ENCODE measurements at places on chromosomes 6 and 20. TPM values are rescaled to one million over a fixed set of nuclear protein-coding genes. Genes with fewer than 3 reads are reported as not detected.

The SLC17A9 gene
- 22.6 TPM for total RNA-seq

The C6orf52 gene
- total RNA-seq = not detected

The SLC17A1 gene
- not detected for total RNA-seq

The BTNL2 gene
- total RNA-seq = not detected

The ANKEF1 gene
- 0.52 TPM for total RNA-seq

The PREX1 gene
- 111 TPM for total RNA-seq

The TFAP2C gene
- total RNA-seq = not detected

The POU5F1 gene
- total RNA-seq = not detected

The ULBP3 gene
- total RNA-seq = 1.5 TPM

GRCh38 chr6:32439602-32440214 lies at the start of gene HLA-DRA:
TSS of gene HLA-DRA (plus strand) at chr6:32439887. CDS start at chr6:32439951, 64 bp downstream.
- DNase-seq = peak; percentile 4

DNA sequence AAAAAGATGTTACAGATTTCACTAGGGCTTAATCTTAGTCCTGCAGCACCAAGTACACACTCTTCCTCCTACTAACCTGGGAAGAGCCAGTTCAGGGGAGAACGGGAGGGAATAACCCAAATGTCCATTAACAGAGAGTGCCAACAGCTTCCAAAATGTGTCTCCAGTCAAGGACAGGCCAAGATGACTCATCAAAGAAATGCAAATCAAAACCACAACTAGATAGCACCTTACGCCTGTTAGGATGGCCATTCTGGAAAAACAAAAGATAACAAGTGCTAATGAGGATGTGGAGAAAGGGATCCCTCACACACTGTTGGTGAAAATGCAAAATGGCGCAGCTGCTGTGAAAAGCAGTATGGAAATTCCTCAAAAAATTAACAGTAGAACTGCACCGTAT lies 3.8 kb upstream of the MAS1L start:
- no peak for DNase-seq

DNA sequence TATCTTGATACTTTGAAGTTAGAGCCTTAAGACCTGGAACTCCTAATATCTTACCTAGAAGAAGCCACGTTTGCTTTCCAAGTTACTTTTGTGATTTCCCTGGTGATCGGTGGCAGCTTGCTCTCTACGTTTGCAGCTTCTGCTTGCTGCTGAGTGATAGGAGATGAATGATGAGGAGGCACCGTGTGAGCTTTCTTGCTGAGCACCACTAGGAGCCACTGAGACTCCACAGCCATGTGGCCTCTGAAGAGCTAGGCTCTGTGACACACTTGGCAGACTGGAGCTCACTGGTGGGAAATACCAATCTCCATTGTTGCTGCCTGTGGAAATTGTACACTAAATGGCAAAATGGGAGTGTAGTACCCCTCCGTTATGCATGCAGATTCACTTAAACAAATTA lies 161.8 kb downstream of the IBTK start:
- DNase-seq = no peak

DNA sequence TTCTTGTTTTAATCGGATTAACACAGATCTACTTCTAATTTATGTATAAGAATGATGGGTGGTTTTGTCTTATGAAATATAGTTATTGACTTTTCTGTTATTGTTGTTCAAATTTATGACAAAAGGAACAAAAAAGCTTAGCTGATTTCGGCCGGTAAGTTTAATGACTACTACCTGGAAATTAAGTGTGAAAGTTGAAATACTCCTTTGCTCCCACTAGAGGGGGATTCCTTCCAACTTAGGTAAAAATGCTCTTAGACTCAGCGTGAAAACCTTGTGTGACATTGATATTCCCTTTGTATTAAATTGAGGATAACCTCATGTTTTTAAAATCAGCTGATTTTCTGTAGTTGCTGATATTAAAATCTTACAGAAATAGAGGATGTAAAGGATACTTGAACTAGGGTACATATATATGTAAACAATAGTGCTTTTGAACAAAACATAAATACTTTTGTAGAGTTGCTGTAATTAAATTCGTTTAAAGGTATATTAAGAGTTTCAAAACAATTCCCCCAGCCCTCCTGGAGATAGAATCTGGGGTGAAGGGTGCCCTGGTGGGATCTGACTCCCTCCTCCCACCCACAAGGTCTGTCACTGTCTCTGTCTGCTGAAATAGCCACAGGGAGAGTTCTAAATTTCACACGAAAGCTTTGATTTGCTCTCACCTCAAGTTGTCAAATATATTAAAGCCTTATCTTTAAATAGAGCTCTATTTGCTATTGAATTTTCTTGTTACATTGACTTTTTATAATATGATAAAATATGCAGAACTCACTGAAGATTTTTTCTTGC lies 257.5 kb downstream of the ARID1B start:
- no peak for DNase-seq

DNA sequence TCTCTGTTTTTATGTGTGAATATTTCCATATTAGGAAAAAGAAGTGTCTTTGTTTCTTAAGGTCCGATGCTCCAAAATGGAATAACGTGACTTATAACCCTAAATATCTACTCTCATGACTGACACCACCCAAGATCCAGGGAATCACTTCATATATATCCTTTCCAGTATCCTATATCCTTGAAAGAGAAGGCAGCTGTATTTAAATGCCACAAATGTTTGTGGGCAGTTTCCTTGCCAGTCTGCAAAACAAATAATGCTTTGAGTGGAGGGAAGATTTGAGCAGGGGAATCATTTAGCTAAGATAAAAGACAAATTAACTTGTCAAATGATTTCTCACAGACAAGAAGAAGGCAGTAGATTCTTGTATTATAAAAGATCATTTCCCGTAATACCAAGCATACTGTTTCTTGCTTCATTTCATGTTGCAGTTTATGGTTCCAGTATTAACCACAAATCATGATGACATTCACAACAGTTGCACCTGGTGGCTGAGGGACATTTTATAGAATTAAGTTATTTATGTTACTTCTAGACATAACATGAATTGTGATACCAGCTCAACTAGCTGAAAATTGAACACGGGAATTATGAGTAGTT lies 30.0 kb upstream of the FABP7 start:
- no peak for DNase-seq

GRCh38 chr6:159148641-159149040 lies 20.6 kb upstream of the FNDC1 start:
- DNase-seq = no peak

GRCh38 chr6:112259337-112259675 lies 4.9 kb upstream of the LAMA4 start:
- DNase-seq = no peak

GRCh38 chr6:162099685-162100084 lies 627.9 kb downstream of the PRKN start:
- no peak for DNase-seq

DNA sequence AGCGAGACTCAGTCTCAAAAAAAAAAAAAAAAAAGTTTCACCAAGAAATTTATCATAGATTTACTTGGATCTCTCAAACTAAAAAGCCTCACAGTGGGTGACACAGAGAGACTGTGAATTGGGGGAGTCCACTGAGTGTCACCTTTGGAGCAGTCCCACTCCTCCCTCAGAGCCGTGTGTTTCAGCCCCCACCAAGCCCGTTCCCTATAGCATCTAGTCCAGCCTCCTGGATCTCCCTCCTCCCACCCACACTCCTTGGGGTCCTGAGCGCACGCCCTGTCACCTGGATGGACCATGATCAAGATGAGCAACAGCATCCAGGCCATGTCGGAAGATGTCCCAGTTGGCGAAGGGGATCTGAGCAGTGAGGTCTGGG lies 422 bp downstream of the NCR3 start:
- no peak for DNase-seq

DNA sequence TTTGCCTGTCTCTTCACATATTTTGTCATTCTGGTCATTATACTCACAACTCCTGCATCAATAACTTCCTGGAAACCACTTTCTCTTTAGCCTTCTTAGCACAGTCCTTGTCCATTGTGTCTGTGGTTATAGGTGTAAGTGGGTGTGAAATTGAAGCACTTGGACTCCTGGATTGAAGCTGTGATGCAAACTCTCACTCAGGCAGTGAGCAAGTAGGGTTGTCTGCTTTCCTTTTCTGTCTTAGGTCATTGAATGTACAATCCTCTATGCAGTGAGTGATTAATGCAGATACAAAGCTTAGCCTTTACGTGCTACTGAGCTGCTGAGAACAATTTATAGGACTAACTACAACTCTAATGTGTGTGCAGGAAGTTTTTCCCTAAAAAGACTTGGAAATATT lies 54.8 kb downstream of the ADGRB3 start:
- no peak for DNase-seq

- no peak for DNase-seq
Measured at GRCh38 chr6:80618953-80619352, 512.5 kb downstream of the BCKDHB start.

DNA sequence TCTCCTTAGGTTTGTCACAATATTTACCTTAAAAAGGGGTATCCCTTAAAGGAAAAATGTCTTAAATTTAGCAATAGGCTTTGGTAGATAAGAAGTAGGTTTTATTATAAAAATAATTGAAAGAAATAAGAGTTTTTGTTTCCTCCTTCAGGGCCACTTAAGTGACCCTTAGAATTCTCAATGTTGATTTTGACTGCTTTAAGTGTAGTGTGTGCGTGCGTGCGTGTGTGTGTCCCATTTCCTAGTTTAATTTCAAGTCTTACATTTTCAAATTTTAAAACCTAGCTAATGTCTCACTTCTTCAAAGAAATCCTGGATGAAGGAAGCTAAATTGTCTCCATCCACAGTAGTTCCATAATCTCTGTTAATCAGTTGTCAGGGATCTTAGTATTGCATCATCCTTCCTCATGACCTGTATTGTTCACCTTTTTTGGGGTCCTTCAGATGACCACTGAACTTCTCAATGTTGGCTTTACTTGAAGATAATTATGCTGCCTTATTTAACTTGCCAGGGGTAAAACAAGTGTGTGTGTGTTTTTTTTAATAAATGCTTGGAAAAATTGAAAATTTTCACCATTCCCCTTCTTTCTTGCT lies 50.7 kb upstream of the TFB1M start:
- DNase-seq = no peak

DNA sequence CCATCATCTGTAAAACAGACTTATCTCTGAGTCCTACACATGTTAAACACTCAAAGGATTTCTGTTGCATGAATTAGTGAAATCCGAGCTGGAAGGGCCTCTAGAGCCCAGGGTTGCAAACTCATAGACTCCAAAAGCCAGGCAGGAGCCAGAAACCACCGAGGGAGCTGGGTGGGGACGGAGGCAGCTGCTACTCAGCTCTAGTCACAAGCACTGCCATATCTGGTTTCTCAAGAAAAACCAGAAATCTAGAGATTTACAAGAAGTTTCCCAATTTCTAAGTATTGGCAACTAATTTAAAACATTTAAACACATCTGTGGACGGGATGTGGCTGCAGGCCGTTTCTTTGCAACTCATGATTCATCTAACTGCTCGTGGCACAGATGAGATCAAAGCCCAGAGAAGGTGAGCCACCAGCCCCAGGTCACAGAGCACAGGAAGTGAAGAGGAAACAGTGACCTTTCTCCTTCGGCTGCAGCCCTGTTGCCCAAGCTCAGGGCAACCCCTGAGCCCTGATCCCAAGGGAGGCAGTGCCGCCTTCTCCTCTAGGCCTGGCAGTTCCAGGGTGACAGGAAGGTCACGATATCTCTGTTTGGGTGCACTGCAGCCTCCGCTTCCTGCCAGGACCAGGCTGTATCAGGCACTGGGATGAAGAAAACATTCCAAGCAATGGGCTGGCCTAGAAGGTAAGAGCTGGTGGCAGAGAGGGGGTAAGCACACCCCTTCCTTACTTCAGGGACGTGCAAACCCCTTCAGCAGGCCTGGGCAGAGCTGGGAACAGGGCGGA lies 26.4 kb upstream of the PTGIS start:
- peak; percentile 17 for DNase-seq

DNA sequence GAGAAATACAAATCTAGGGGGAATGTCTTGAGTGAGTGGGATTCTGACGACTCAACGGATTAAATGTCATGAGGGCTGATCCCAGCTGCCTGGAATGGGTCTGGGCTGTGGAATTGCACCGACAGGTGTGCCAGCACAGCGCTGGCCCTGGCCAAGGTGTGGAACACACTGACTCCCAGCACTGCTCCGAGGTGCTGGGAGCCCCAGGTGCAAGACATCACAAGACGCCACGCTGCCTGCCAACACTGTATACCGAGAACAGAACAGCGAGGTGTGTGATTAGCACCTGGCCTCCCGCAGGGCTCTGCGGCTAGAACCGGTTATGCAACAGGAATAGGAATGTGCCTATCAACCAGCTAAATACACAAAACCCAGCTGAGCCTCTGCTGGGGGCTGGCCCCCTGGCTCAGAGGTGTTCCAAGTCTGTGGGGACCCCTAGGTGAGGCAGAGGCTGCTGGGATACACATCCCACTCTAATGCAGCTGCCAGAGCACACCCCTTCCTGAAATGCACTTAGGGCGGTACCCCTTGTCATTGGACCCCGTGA lies 24.8 kb upstream of the APMAP start:
- no peak for DNase-seq

GRCh38 chr6:127291495-127291894 lies 24.8 kb downstream of the RNF146 start:
- DNase-seq = no peak

- no peak for DNase-seq
Measured at GRCh38 chr20:52439375-52439774, 247.8 kb upstream of the ZFP64 start.

- DNase-seq = no peak
Measured at GRCh38 chr6:111208933-111209332, 121.6 kb downstream of the SLC16A10 start.

DNA sequence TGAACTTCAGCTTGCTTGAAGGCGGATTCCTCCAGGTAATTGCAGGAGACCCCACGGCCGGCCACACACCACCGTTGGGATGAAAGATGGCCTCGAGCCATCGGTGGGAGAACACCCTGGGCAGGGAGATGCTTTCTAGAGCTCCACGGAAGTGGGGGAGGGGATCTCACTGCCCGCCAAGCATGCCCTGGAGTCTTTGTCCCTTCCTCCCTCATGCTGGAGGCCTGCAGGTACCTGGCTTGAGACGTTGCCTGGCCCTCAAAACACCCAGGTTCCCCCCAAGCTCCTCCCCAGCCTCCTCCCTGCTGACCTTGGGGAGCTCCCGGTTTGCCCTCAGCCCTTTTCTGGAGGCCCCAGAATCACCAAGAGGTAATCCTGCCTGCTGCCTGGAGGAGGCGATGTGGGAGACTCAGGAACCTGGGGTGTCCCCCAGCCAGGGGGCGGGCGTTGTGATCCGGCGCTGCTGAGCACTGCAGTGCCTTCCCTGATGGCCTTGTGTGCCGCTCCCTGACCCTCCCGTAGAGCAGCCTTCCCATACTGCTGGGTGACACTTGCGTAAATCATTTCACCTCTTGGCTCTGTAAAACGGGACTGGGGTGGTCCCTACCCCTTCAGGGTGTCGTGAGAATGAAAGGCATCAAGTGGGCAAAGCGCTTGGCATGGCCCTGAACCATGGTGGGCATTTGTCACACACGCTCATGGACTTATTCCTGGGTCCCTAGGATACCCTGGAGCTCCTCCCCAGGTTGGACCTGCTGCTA lies 91.4 kb downstream of the CEBPB start:
- DNase-seq = no peak
